ENCODE measurements at places on chromosomes 7 and 10.

DNA sequence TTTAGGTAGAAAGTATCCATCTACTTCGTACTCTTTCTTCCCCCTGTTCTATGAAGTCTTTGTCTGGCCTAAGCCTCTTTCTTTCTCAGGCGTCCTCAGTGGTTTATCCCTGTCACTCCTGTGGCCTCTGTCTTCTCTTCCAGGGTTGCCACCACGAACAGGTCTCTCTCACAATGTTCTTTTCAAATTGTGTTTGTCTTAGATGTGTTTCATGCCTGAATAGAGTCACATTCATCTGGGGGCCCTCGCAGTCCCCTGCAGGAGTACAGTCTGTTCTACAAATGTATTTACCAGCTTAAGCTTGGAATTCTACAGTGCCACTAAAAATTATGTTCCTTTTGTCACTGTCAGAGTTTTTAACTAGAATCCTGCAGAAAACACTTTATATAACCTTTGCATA, 680.4 kb upstream of the FOXK1 start:
- DNase-seq = no peak

DNA sequence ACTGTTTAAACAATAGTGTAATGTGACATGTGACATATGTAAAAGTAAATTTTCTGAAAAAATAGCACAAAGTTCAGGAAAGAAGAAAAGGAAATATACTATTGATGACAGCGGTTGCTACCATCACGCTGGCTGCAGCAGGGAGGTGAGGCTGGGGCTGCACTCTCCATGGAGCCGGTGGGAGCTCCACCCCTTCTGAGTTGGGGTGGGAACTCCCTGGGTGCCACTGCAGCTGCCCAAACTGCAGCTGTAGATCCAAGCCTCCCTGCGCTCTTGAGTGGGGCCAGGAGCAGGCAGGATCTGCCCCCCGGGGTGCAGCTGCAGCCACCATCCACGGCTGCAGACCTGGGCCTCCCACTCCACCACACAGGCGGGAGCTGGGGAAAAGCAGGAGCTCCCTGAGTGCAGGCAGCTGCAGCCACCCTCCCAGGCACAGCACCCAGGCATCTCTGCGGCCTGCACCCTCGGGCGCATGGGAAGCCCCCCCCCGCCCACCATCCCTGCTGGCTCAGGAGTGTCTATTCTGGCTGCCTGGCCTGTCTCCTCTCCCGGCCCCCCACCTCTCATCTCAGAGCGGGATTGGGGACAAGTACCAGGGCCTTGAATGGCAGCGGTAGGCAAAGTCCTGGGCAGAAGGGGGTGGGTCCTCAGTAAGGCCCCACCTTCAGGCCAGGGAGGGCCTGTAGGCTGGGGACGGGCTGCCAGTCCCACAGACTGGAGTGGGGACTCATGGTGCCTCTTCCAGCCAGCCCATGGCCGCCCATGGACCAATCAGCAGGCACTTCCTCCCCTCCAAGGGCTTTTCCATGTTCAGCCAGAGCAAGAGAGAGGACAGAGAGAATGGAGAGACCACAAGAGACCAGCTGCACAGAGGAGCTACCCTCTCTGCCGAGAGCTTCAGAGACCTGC, 50.1 kb downstream of the TNS3 start:
- no peak for DNase-seq

- no peak for DNase-seq
Measured at GRCh38 chr7:54390565-54390964, 151.6 kb upstream of the VSTM2A start.

DNA sequence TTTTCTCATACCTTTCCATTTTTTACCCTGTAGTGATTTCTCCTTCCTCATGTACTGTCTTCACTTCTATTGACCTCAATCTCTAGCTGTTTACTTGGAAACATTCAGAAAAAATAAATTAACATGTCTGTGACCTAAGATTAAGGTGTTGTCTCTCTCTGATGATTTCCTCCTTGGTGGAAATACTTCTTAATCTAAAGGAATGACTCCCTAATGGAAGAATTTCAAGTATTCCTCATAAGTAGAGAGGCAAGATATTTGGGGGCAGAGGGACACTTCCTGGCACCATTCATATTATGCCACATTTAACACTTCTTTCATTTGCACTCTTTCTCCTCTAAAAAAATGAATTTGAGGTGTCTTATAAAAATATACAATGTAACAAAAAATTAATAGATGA, 202.8 kb downstream of the NEBL start:
- DNase-seq = no peak

GRCh38 chr10:78718032-78718572, 350.7 kb upstream of the ZMIZ1 start:
- no peak for DNase-seq

DNA sequence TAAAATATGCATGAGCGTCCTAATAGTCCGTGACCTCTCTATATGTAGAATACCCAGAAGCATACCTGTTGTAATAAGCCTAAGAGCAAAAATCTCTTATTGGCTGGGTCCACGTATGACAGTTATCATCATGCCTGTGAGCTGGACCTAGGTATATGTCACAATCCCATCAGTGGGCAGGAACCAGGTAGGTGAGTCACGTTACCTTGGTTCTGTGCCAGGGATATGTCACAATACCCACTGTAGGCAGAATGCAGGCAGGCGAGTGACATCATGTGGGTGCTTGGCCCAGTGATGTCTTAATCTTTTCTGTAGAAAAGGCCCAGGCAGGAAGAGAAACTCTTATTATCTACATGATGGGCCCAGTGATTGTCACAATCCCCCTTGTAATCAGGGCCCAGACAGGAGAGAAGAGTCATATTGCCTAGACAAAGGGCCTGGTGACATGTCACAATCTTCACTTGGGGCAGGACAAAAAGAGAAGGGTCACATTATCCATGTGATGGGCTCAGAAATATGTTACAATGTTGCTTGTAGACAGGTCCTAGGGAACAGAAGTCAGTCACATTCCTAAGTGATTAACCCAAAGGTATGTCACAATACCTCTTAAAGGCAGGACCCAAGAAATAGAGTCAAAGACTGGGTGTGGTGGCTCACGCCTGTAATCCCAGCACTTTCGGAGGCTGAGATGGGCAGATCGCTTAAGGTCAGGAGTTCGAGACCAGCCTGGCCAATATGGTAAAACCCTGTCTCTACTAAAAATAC, 12.9 kb upstream of the ZNF736 start:
- no peak for DNase-seq

- DNase-seq = no peak
Measured at GRCh38 chr7:70266186-70266585, 667.9 kb downstream of the AUTS2 start.

DNA sequence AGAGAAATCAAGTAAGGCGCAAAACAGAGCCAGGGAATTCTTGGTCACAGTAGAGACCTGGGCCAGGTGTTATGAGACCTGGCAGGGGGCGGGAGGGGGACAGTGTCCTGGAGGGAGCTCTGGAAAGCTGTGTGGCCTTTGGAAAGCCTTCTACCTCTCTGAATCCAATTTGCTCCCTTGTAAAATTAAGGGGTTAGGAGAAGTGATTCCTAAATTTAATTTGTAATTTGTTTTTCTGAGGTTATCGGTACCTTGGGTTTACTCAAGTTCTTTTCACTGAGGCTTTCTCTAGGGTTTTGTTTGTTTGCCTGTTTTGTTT, 920.8 kb downstream of the TYW1 start:
- DNase-seq = no peak

DNA sequence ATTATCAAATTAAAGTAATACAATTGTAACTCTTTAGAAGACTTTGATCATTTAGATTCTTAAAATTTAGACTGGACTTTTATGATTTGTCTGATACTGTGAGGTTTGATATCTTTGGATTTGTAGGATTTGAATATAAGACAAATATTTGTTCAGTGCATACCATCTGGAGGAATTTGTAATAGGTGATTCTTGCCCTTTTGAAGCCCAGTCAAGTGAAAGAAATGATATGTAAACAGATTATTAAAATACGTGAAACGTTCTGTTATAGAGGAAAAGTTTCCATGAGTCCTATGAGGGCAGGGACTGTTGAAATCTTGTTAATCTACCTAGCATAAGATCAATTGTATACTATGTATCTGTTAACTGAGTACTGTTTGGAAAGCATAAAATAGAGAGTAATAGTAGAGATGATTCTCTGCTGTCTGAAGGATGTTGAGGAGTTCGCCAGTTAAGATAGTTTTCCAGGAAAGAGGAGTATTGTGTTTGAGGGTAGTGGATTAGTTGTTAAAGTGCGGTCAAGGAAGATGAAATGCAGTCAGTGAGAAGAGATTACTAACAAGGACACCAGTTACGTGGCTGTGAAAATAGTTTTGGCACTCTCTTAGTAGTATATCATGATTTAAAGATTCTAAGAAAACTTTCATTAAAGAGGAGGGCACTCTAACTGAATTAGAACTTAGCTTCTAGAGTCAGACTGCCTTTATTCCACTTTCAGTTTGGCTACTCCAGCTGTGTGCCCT, 14.4 kb downstream of the PDCD4 start:
- DNase-seq = peak; percentile 12

DNA sequence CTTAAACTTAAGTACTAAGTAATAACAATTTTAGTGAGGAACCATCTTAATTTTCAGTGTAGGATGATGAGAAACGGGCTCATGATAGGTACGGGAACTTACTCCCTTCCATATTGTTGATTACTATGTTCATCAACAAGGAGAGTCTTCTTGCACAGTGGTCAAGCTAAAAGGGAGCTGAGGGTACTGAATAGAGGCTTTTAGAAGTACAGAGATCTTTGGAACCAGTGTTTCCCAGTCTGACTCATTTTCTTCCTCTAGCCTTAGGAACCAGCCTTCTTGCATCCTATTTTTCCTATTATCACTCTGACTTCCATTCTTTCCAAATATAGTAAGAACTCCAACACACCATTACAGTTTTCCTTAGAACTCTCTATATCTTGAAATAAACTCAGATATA, 17.6 kb upstream of the SEMA3D start:
- DNase-seq = no peak

GRCh38 chr7:8435095-8435494, 1.7 kb downstream of the NXPH1 start:
- no peak for DNase-seq

GRCh38 chr10:102632394-102633111, 11.7 kb upstream of the TRIM8 start:
- DNase-seq = no peak
